Activated CD4-positive, alpha-beta T cell treated with anti-CD3 and anti-CD28 coated beads, Interleukin-2, amount 50 U/mL, for 1 hour (primary cell): ENCODE measurements at places on chromosomes 3 and 15.

- no peak for DNase-seq
Measured at GRCh38 chr3:161366094-161366493, 5.2 kb downstream of the SPTSSB start.

- no peak for DNase-seq
Measured at GRCh38 chr3:24270204-24270691, 224.4 kb downstream of the THRB start.

GRCh38 chr3:49346797-49347251, 7.0 kb upstream of the USP4 start:
- DNase-seq, result no peak

- DNase-seq, result no peak
Measured at GRCh38 chr15:79065706-79066376, 24.7 kb downstream of the RASGRF1 start.

- DNase-seq, result no peak
Measured at GRCh38 chr3:61839256-61839655, 277.9 kb downstream of the PTPRG start.

DNA sequence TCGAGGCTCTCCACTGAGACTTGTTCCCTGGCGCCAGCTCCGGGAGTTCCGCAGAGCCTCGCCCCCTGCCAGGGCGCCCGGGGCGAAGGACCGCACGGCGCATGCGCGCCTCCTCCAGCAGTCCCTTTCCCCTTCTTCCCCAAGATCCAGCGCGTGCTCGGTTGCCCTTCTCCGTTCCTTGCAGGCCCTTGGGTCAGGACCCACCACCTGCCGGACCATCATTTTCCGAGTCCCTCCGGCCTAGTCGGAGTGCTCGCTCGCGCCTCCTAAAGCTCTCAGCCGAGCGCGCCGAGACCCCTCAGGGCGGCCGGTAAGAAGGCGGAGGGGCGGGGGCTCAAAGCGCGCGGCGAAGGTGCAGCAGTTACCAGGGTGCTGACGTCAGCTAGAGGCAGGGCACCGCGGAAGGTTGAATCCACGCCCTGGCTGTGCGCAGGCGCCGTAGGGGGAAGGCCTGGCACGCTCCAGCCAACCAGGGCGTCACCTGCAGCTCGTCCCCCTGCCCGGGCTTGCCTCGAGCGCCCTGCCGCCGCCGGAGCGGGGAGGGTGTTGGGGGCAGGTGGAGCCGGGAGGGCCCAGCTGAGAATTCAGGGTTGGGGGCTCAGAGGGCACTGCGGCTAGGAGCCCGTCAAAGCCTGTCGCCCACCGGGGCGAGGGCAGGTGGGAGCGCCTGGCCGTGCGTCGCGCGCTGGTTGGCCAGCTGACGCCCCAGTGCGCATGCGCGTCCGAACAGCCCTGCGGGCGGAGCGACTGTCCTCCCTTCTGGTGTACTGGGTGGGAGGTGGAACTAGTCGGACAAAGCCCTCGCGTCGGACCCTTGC, at the start of gene TCAIM:
Gene TCAIM, plus strand, starts transcription at position 757 of the 818 bp plus-strand sequence. CDS start 16,017 bp downstream, outside the sequence.
- peak; percentile 99 for DNase-seq

- no peak for DNase-seq
Measured at GRCh38 chr15:39999538-40000200, 39.3 kb downstream of the SRP14 start.

DNA sequence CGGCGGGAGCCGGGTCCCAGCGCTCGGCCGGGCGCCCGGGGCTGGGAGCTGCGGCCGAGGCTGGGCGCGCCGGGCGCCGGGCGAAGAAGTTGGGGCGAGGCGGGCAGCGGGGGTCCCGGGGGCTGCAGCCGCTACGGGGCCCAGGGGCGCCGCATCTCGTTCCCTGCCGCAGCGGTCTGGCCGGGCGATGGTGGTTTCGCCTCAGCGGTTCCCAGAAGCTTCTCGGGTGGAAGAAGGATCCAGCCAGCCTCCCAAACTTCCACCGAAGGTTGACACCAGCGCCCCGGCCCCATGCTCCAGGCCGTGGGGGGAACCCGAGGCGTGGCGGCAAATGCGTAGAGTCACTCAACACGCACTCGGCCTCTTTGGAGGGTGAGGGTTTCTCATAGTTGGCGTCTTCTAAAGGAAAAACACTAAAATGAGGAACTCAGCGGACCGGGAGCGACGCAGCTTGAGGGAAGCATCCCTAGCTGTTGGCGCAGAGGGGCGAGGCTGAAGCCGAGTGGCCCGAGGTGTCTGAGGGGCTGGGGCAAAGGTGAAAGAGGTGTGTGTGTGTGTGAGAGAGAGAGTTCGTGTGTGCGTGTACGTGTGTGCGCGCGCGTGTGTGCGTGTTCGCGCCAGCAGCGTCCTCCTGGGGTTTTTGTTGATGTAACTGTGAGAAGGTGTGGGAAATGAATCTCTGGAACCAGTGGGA, 940 bp downstream of the BOC start:
- no peak for DNase-seq

GRCh38 chr15:49962044-49962602, 156.9 kb downstream of the ATP8B4 start:
- no peak for DNase-seq

DNA sequence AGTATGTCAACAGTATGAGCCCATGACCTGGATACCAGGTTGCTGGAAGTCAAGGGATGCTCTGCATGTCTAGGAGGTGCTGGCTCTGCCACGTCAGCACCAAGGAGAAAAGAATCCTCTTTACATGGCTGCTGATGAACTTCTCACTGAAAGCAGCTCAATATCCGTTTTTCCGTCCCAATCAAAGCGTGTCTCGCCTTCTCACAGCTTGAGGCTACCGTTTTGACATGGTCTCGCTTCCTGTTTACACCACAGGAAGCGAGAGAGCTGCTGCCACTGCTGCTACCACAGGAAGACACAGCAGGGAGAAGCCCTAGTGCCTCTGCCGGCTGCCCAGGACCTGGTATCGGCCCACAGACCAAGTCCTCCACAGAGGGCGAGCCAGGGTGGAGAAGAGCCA, 27.3 kb downstream of the STARD5 start:
- DNase-seq, result peak; percentile 60

DNA sequence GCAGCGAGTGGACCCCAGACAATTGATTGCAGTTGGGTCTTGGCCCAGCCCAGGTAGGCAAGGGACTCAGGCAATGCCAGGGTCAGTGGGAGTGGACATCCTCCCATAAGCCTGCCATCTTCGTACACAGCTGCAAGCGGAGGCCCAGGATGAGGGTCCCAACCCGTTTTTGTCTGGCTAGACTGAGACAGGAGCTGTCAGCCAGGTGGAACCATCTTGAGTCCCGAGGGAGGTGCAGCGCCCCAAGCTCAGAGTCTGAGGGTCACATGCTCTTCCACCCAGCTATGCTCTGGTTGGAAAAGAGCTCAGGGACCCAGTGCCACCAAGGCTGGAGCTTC, 22.6 kb upstream of the IP6K2 start:
- no peak for DNase-seq

DNA sequence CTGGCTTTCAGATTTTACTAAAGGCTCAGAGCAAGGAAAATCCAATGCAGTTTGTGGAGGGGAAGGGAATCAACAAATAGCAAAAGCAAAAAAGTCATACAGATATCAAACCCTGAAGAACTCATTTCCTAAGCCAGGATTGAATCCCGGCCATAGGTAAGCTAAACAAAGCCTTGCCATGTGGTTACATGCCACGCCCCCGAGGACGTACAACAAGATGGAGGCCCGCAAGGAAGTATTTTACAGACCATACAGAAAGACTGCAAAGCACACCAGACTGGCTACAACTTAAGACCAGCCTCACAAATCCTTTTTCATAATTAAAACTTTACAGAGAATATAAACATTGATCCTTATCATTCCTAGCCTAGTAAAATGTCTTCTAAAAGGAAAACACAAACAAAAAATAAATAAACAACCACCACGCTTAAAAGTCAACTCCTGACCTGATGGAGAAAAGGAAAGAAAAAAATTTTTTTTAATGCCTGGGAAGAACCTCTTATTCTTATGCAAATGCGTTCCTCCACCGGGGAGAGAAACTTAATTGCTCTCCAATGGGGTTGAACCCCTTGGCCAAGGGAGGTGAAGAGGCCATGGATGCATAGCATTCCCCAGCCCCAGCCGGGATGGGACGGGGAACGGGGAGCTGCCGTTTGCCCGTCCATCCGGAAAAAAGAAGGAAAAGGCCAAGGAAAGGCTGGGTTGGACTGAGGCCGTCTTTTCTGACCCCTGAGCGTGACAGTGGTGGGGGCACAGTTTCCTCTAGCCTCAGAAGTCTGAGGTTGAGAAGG, 39.3 kb downstream of the IL1RAP start:
- no peak for DNase-seq

DNA sequence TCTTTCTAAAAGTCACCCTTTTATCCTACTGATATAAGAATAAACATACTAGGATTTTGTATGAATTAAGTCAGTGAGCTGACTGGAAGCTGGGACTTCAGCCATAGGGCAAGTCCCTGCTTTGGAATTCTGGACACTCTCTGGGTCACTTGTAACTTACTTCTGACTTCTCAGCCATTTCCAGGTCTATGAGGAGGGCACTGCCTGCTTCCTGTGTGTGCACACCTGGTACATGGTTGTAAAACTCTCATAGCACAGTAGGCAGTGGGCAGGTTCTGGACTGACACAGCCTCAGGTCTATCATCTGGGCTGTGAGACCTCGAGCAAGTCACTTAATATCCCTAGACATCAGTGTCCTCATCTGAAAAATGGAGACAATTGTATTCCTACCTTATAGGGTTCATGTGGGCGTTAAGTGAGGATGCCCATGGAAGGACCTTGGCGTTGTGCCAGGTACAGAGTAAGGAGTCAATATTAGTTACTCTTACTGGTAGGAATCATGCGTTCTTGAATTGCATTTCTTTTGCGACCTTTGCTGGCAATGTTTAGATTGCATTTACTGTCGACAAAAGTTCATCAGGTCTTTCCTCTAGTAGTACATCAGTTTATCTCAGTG, 27.5 kb upstream of the TGM5 start:
- no peak for DNase-seq
